ENCODE measurements at places on chromosomes 11 and 22. TPM values are rescaled to one million over a fixed set of nuclear protein-coding genes. Genes with fewer than 3 reads are reported as not detected.

SMIM35 gene
- 0.07 TPM for total RNA-seq

- H3K36me3 ChIP-seq = no peaks in the 10 kb centered on the region
- H3K4me3 ChIP-seq = no peak overlapping the region
- H3K4me1 ChIP-seq = peaks cover 48% of the 10 kb centered on the region
- H3K27me3 ChIP-seq = no peaks in the 10 kb centered on the region
- peak; percentile 56 for DNase-seq
These were observed 21.5 kb upstream of the CBX7 start for GRCh38 chr22:39173787-39174497.

DNA sequence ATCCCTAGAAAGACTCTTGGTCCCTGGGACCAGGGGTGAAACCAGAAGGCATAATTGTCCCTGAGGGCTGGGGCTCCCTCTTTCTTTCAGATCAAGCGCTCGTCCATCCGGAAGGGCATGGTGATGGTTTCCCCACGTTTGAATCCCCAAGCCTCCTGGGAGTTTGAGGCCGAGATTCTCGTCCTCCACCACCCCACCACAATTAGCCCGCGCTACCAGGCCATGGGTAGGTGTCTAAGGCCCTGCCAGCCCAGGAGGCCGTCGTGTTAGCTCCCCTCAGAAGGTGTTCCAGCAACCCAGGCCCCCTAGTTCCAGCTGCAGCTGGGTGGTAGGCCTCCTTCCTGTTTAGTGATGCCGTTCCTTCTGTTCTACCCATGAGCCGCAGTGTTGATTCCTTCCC lies 21.4 kb downstream of the GTPBP1 start:
- H3K27me3 ChIP-seq = no peaks in the 10 kb centered on the region
- peaks cover 97% of the 10 kb centered on the region for H3K36me3 ChIP-seq
- no peak for DNase-seq
- H3K4me3 ChIP-seq = no peak overlapping the region
- H3K4me1 ChIP-seq = no peaks in the 10 kb centered on the region
- no peak overlapping the region for H3K27ac ChIP-seq

DNA sequence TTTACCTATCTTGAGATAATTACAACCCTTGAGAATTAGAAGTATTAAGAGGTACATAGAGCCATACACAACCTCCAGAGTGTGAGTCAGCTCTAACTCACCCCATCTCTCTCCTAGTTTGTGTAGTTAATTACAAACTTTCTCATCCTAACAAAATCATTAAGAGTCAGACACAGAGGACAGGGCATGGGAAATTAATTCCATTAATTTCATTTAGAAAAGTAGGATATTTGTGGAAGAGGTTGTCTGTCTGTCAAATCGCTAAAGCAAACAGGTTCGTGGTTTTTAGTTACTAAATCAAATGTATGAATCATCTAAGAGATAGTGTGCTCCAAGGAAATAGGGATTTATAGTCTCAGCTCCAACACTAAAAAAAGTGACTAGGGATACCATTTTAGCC lies 1261.4 kb upstream of the TENM4 start:
- DNase-seq = no peak
- H3K36me3 ChIP-seq = no peaks in the 10 kb centered on the region
- no peaks in the 10 kb centered on the region for H3K27me3 ChIP-seq
- no peak overlapping the region for H3K4me3 ChIP-seq
- H3K4me1 ChIP-seq = no peaks in the 10 kb centered on the region
- no peak overlapping the region for H3K27ac ChIP-seq

- H3K27me3 ChIP-seq = no peaks in the 10 kb centered on the region
- H3K36me3 ChIP-seq = peaks cover 17% of the 10 kb centered on the region
- no peaks in the 10 kb centered on the region for H3K4me1 ChIP-seq
These were observed 78.9 kb downstream of the DBX1 start for GRCh38 chr11:20081336-20081735.

- no peak overlapping the region for H3K27ac ChIP-seq
- H3K4me3 ChIP-seq = no peak overlapping the region
- DNase-seq = no peak
- H3K4me1 ChIP-seq = peaks cover 44% of the 10 kb centered on the region
- no peaks in the 10 kb centered on the region for H3K27me3 ChIP-seq
These were observed 3.0 kb upstream of the SLC43A3 start for GRCh38 chr11:57429946-57430345.

- no peaks in the 10 kb centered on the region for H3K27me3 ChIP-seq
- peak overlapping the region; percentile 88 for H3K4me3 ChIP-seq
- peak overlapping the region; percentile 99 for H3K27ac ChIP-seq
- peak; percentile 0 for DNase-seq
- peaks cover 21% of the 10 kb centered on the region for H3K4me1 ChIP-seq
These were observed 720 bp downstream of the UFD1 start for GRCh38 chr22:19478045-19478900.

DNA sequence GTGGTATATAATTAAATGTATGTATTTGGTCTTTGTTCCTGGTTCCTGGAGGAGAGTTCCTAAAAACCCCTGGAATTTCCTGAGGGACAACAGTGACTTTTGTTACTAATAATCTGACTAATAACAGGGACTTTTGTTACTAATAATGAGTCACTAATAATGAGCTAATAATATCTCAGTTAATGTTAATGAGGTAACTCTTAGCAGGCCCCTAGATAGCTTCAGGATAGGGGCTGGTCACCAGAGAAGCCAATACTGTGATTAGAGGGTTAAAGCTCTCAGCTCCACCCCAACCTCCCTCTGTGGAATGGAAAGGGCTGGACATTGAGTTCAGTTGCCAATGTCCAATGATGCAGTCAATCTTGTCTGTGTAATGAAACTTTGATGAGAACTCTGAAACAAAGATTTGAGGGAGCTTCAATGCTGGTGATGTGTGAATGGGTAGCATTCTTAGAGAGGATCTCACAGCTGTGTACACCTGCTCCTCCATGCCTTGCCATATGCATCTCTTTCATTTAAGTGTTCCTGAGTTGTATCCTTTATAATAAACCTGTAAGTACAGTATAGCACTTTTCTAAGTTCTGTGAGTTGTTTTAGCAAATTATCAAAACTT lies 1431.4 kb upstream of the TENM4 start:
- H3K27me3 ChIP-seq = no peaks in the 10 kb centered on the region
- H3K4me3 ChIP-seq = no peak overlapping the region
- no peaks in the 10 kb centered on the region for H3K4me1 ChIP-seq
- DNase-seq = no peak

Measured in adrenal gland (tissue), 19 donors.